NCI-H510A treated with DMSO at 0.1 percent for 48 hours (cell line): ENCODE measurements at places on chromosomes 5 and 9.
A peak's percentile ranks its signal among the peaks of the same experiment; 100 is the strongest.

GRCh38 chr9:133916159-133916541 lies 76.0 kb downstream of the VAV2 start:
- no peak for DNase-seq

DNA sequence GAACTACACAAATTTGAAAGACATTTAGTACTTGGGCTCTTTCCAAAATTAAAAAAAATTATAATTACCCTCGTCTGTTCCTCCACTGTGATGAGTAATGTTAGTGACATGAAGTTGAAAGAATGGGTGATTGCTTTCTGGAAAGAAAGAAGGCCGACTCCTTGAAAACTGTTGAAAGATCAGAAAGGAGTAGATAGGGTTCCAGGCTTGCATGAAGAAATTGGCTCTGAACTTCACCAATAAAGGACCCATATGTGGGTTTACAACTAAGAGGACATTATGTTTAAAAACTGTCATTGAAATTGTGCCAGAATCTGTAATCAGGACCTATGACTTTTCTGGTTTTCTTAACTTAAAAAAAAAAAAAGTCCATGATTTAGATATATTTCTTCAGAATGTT lies 20.7 kb upstream of the MOCS2 start:
- no peak for DNase-seq

- no peak for DNase-seq
These were observed 41.9 kb downstream of the NPR3 start for GRCh38 chr5:32753051-32753450.

- DNase-seq = no peak
These were observed 31.0 kb upstream of the RNF38 start for GRCh38 chr9:36431078-36431477.

DNA sequence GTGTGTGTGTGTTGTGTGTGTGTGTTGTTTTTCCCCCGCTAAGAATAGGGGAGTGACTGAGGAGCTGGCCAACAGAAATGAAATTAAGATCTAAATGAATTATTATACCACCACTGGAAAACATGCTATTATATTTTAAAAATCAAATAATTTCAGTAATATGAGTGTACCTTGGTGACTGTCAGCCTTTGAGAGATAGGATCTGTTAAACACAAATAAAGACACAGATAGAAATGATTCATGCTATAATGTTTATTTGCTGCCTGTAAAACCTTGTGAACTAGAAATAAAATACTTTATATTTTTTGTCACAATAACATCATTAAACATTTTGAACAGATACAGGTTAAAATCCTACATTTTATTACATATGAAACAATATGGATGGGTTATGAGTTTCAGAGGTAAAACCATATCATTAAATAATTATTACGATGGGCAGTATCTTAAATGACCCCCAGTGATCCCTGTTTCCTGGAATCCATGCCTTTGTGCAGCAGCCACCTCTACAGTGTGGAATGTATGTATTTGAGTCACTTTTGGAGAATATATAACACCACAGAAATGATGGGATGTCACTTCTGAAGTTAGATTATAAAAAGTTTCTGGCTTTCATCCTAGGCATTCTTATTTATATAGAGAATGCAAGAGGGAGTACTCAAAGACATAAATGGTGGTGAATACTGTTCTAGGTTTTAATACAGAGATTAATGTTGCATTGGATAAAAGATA lies 617.2 kb downstream of the CDH18 start:
- no peak for DNase-seq

DNA sequence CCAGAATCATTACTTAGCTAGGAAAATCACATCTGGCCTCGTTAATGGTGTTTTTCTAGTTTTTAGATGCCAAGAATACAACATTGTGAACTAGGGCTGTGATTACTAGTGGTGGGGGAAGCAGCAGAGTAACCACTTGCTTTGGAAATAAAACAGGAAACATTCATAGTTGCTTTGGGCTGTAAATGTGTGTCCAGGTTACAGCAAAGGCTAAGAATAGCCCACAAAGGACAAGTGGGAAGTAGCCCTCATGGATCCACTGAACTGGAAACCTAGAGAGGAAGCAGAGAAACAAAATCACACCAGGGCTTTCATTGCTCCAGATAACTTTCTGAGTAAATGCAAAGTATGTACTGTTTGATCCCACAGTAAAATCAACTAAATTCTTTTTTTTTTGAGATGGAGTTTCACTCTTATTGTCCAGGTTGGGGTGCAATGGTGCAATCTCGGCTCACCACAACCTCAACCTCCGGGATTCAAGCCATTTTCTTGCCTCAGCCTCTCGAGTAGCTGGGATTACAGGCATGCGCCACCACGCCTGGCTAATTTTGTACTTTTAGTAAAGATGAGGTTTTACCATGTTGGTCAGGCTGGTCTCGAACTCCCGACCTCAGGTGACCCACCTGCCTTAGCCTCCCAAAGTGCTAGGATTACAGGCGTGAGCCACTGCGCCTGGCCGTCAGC lies 56.2 kb upstream of the TNFSF15 start:
- DNase-seq = peak; percentile 45

GRCh38 chr5:56161439-56161823 lies 71.7 kb downstream of the ANKRD55 start:
- DNase-seq = no peak

- DNase-seq = no peak
These were observed 8.3 kb upstream of the SUSD3 start for GRCh38 chr9:93050231-93050630.

GRCh38 chr5:147576646-147577535 lies 67.0 kb upstream of the DPYSL3 start:
- DNase-seq = peak; percentile 19

GRCh38 chr9:20603524-20604268 lies 18.6 kb downstream of the MLLT3 start:
- no peak for DNase-seq

DNA sequence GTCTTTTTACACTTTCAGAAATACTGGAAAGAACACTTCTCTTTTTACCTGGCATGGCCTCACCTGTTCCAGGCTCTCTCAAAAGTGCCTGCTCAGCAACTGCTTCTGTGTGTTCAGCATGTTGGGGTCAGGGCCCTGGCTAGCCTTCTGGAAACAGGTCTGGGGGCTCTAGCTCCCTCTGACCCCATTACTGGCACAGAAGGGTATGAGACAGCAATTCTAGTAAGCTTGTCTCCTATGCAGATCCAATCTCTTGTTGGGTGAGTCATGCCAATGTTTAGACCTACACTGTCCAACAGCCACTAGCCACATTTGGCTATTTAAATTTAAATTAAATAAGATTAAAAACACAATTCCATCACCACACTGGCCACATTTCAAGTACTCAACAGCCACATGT lies 80.8 kb downstream of the MAPKAP1 start:
- DNase-seq = no peak

- no peak for DNase-seq
These were observed 24.2 kb upstream of the ELAVL2 start for GRCh38 chr9:23850242-23850689.

DNA sequence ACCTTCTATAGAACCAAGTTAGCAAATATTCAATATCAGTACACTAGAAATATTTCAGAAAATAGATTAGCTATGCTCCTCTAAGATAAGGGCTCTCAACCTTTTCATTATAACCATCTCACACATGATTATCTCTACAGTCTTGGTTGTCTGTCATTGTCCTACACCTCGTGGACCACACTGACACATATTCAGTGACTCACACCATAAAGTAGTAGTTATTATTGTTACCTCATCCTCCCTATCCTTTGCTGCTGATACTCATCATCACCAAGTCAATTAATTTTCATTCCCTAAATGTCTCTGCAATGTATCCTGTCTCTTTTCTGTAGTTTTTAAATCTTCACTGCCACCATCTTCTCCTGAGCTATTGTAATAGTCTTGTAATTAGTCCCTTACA lies 1309.2 kb upstream of the C9orf72 start:
- DNase-seq = no peak

- DNase-seq = no peak
These were observed 123.4 kb downstream of the BASP1 start for GRCh38 chr5:17340819-17341218.

DNA sequence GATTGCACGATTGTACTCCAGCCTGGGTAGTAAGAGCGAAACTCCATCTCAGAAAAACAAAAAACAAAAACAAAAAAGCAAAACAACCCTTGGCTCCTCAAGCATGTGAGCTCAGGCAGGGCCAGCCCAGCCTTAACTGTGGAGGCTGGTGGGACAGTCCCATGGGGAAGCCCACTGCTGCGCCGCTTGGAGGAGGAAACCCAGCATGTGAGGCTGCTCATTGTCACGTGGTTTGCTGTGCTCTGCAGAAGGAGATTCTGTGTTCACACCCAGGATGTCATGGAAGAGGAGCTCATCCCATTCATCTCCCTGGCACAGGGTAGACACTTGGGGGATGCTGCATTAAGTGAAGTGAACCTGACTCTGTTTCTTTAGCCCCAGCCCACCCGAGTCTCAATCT lies 4.0 kb downstream of the ZBED3 start:
- DNase-seq = no peak

DNA sequence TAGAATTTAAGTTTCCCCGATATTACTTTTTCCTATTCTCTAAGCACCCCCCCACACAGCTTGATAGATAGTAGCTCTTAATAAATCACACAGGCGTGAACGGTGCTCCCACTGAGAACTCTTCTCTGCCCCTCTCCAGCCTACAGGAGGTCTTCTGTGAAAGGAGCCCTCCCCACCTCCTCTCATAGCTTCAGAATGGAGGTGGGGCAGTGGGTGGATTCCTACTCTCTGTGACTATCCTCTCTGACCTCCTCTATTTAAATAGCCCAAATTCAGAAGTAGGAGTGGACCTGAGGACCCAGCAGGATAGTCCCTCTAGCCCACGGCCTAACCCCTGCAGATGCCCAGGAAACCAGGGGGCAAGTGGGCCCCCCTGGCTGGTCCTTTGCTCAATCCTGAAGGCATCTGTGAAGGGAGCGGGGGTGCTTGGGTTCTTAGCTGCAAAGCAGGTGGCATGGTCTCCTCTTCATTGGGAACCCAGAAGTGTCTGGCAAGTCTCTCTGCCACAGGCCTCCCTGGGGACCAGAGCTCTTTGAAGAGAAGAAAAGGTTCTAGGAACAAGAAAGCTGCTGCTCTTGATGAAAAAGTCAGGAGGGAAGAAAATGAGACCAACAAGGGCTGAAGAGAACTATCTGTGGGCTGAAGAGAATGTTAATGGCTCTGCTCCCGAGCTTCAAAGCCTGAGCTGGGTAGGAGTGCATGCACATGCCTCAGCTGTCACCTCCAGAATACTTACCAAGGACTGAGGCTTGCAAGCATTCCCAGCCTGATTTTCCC lies 21.1 kb upstream of the HSPA9 start:
- no peak for DNase-seq

DNA sequence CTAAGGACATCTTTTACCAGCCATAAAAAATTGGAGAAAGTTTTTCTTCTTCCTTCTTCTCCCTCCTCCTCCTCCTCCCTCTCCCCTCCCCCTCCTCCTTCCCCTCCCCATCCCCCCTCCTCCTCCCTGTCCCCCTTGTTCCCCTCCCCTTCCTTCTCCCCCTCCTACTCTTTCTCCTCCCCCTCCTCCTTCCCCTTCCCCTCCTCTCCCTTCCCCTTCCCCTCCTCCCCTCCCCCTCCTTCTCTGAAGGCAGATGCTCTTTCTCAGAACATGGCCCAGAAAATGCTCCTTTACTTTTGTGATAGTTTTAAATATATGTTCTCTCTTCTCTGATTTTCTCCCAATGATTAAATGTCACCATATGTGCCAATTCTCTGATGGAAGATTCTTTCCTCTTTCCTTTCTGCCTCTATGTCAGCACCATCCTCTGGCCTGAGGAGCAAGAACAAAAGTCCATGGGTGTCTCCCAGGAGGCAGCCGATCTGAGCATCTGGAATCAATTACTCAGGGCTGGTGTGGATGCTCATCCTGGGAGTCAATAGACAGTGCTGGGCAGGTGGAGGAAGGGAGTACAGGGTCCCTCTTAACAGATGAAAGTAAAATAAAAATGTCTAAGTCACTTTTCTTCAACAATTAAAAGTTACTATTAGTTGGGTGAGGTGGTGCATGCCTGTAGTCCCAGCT lies 63.0 kb upstream of the GNA14 start:
- DNase-seq = no peak

DNA sequence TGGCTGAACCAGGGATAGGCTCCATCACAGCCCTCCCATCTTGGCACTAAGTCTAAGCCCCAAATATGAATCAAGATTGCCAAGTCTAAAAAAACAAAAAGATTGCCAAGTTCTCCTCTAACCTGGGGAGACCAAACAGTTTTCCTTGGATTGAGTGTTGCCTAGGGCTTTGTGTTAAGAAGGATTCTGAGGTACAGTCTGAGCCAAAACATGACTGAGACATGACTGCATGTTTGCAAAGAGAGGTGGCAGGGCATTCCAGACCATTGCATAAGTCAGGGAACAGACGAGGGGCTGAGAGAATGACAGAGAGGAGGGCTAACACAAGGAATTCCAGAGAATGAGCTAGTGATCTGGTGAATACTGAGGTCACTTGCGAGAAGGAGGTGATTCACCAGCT lies 11.4 kb downstream of the LAMC3 start:
- DNase-seq = no peak

GRCh38 chr9:82923092-82923911 lies 139.6 kb downstream of the RASEF start:
- DNase-seq = peak; percentile 97

DNA sequence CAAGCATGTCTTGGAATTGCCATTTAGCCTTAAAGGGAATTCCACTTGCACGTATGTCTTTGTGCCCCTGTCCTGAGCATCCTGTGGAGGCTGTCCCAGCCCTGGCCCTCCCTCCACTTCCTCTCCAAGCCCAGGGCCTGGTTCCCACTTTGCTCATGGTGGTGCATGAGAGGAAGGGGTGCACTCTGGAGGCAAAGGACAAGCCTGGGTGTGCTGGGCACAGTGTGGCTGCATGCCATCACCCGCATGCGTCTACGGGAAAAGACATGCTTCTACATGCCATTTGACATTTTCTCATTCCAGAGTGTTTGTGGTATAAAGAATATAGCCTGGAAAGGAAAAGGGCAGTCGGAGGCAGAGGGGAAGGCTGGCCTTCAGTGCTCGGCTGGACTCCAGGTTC lies 7.2 kb upstream of the IRX2 start:
- no peak for DNase-seq

DNA sequence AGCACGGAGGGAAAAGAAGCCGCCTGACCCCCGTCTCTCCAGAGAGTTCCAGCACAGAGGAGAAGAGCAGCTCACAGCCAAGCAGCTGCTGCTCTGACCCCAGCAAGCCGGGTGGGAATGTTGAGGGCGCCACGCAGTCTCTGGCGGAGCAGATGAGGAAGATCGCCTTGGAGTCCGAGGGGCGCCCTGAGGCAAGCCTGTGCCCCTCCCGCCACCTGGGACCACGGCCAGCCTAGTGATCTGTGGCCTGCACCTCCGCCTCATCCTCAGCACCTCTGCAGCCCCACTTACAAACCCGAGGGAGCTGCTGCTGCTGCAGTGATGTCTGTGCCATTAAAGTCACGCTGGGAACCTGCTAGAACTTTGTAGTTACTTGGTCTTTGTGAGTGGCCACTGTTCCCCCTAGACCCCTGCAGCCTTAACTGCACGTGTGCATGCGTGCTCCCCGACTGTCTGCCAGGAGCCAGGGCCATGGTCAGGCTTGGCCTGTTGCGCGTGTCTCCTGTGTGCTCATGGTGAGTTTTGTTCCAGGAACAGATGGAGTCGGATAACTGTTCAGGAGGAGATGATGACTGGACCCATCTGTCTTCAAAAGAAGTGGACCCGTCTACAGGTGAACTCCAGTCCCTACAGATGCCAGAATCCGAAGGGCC lies 12.5 kb downstream of the SQSTM1 start:
- no peak for DNase-seq
